ENCODE measurements at places on chromosomes 5 and 9.

GRCh38 chr5:73337586-73338255 is 110.9 kb downstream of the FOXD1 start:
- DNase-seq, result no peak

- DNase-seq, result no peak
These were observed 14.2 kb upstream of the CLPTM1L start for GRCh38 chr5:1359031-1359645.

- DNase-seq, result no peak
These were observed 43.9 kb downstream of the RCL1 start for GRCh38 chr9:4836676-4837075.

DNA sequence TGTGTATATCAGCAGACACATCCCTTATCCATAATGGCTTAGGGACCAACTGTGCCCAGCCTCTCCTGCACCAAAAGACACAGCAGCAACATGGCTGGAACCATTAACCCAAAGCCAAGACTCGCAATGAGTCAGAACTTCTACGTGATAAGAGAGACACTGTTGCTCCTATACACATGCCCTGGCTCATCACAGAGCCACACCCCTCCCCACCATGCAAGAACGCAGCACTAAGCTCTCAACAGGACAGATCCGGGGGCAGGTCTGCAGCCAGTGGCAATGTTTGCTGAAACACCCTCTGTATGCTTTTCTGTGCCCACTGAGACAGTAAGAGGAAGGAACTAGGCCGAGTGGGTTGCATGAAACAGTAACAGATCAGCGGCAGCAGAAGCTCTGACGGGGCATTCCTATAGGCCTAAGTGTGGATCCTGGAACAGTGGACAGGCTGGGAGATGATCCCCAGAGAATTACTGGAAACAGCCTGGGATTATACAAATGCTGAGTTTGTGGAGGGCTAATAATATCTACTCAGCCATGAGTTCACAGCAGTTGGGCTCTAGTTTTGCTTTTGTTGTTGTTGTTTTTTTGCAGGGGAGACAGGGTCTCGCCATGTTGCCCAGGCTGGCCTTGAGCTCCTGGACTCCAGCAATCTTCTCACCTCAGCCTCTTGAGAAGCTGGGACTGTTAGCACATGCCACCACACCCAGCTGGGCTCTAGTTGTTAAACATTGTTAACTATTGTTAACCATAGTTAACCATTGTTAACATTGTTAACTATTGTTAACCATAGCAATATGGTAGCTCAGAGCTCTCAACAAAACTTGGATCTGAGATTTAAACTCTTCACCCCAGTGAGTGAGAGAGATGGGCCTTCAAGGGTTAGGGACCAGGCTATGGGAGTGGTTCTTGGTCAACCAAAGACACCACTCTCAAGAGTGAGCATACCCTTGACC is 41.0 kb downstream of the B4GALT1 start:
- DNase-seq, result no peak

DNA sequence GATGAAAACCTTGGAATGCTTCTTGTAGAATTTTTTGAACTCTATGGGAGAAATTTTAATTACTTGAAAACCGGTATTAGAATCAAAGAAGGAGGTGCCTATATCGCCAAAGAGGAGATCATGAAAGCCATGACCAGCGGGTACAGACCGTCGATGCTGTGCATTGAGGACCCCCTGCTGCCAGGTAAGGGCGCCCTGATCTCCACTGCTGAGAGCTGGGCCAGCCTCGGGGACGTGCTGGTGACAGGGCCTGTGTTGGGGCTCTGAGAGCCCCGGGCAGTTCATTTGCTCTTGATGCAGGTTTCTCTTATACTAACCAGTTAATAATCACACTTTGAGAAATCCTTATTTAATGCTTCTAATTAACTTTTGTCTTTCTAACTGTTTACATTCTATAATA is 33.0 kb downstream of the TENT4A start:
- no peak for DNase-seq
